EL (cell line): ENCODE measurements at places on chromosomes 5 and 9.

DNA sequence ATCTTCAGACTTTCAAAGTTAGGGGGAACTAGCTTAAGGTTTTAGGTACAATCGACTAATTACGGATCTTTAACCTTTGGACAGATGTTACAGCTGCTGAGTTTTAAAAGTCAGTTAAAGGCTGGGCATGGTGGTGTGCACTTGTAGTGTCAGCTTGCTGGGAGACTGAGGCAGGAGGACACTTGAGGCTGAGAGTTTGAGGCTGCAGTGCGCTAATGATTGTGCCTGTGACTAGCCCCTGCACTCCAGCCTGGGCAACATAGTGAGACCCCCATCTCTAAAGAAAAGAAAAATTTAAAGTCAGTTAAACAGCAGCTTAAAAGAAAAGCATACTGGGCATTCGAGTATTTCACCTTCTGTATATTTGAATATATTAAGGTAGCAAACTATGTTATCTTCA is 51.4 kb downstream of the JMY start:
- no peak for DNase-seq

DNA sequence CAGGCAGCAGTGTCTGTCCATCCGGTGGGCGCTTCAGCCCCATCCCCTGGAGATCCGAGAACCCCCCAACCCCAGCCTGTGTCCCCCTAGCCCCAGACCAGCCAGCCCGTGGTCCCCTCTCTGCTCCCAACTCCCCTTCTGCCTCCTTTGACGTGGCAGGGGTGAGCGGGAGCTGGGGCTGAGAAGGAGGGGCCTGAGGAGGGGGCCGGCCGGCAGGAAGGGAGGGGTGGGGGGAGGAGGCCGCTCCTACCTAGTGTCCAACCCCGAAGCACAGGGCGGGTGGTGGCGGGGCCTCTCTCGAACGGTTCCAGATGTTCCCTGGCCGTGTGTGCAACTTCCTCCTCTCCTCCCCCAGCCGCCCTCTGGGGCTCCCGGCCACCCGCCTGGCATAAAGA is 31.0 kb downstream of the GOLGA2 start:
- peak; percentile 86 for DNase-seq

- peak; percentile 73 for DNase-seq
Observed at GRCh38 chr9:1009101-1009707, 32.7 kb downstream of the DMRT3 start.

DNA sequence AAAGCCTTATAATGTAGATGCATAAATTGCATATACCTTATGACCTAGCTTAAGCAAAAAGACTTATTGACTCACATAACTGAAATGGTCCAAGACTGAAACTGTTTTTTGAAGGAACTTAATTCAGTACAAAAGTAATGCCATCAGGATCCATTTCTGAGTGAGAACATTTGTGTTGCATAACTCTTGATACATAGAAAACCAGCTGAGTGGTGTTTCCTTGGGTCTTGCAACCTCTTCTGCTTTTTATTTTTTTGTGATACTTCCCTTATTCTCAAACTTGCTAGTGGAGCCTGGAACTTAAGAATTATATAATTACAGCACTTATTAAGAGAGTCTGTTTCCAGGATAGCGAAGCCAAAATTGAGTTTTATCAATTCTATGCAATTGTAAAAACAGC is 272.0 kb downstream of the MAN2A1 start:
- no peak for DNase-seq

DNA sequence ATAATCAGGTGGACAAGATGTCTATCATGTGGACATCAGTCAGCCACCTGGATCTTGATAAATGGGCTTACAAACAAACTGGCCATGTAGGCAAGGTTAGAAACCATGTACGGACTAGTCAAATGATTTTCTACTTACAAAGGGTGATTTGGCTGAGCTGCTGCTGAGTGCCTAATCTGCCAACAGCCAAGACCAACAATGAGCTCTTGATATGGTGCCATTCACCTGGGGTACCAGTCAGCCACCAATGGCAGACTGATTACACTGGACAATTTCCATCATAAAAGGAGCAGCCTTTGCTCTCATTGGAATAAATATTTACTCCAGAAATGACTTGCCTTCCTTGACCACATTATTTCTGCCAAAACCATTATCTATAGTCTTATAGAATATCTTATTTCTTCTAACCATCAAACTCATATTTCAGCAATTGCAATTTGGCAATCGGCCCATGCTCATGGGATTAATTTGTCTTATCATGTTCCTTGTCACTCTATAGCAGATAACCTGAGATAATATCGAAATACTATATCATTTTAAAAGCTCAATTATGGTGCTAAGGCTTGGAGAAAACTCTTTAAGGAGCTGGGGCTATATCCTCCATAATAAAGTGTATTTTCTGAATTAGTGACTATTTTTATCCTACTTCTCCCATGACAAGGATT is 135.1 kb downstream of the SLC25A46 start:
- DNase-seq = no peak

- no peak for DNase-seq
Observed at GRCh38 chr5:53092242-53092641, 17.3 kb downstream of the MOCS2 start.

GRCh38 chr5:143398451-143399237 is 4.8 kb downstream of the NR3C1 start:
- no peak for DNase-seq

DNA sequence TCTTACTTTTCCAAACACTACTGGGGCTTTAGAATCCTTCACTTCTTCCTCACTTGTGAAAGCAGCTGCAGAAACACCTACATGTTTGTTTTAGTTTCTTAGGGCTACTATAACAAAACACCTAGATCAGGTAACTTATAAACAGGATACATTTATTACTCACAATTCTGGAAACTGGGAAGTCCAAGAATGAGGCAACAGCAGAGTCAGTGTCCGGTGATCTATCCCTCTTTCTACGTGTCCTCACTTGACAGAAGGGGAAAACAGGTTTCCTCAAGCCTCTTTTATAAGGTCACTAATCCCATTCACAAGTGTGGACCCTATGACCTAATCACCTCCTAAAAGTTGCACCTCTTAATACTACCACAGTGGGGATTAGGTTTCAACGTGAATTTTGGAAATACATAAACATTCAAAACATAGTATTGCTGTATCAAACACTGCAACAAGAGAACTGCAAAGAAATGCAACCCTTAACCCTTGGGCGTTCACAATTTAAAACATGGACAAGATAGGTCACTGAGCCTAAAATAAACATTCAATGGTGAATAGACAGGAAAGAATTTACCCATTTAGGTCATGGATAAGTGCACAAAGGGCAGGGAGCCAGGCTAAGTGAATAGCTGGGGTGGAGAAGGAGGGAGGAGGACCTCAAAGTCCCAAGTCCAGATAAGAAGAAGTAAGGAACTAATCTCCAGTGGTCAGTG is 104.3 kb downstream of the PIK3R1 start:
- DNase-seq = peak; percentile 42

- DNase-seq = peak; percentile 32
Observed at GRCh38 chr9:137339045-137339907, 37.2 kb upstream of the NRARP start.

GRCh38 chr5:173232499-173233346 is 2.3 kb downstream of the NKX2-5 start:
- DNase-seq = no peak

GRCh38 chr9:124265551-124265950 is 7.8 kb downstream of the NEK6 start:
- DNase-seq = no peak

- DNase-seq = no peak
Observed at GRCh38 chr9:96505316-96505991, 55.5 kb downstream of the HABP4 start.

GRCh38 chr5:144315026-144315425 is 144.4 kb downstream of the KCTD16 start:
- no peak for DNase-seq

- DNase-seq = no peak
Observed at GRCh38 chr9:18350036-18350435, 123.9 kb upstream of the ADAMTSL1 start.

GRCh38 chr9:93258818-93259489 is 75.0 kb downstream of the WNK2 start:
- no peak for DNase-seq

GRCh38 chr5:118146824-118147223 is 841.5 kb downstream of the DTWD2 start:
- DNase-seq = no peak

- peak; percentile 59 for DNase-seq
Observed at GRCh38 chr5:157558681-157559080, 16.9 kb downstream of the ADAM19 start.

- peak; percentile 31 for DNase-seq
Observed at GRCh38 chr5:61274511-61274911, 57.5 kb upstream of the ZSWIM6 start.

DNA sequence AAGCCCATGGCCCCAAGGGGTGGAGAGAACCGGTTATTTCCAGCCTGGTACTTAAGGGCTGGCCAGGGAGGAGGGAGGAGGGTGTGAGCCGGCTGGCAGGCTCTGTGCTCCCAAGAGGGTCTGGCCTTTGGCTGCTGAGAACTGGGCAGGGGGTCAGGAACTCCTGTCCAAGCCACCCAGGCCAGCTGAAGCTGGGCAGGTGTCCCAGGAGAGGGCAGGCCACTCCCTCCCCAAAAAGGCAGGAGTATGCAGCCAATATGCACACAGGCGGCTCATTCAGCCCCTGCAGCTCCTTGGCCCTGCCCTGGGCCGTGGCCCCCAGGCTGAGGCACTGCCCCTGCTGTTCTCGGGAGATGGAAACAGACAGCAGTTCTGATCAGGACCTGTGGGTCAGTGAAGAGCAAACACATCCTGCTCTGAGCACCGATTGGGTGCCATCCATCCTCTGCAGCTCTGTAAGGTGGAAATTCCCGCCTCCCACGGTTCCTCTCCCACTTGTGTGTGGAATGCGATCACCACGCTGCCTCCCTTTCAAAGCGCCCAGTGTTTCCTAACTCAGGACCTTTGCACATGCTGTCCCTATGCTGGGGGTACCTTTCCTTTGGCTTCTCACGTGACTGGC is 17.1 kb upstream of the KIF12 start:
- DNase-seq = no peak

- no peak for DNase-seq
Observed at GRCh38 chr9:120528829-120529228, 51.1 kb downstream of the CDK5RAP2 start.

DNA sequence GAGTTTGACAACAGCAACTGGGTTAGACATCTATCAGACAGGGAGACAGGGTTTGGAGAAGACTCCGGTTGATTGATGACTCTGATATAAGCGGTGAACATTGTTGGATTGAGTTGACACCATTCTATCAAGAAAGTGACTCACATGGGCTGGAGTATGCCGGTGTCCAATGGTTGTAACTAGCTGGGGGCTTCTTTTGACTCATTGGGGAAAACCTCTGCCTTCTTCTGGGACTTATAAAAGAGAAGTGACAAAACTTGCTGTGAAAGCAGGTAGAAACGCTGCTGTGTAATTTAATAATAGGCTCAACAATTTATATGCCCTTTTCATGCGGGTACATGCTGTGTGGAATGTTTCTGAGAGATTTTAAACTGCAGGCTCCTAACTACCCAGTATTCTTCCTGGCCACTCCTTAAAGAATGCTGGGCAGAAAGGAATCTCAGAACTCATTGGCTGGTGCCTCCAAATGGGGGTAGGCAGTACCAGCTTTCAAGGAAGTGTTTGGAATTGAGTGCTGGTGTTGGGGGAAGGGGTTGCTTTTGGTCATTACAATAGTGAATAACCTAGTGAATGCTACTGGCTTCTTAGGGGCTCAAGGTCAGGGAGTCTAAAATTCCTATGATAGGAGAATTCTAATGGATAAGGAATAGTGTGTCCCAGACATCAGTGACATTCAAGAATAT is 43.9 kb downstream of the FYB1 start:
- DNase-seq = no peak

DNA sequence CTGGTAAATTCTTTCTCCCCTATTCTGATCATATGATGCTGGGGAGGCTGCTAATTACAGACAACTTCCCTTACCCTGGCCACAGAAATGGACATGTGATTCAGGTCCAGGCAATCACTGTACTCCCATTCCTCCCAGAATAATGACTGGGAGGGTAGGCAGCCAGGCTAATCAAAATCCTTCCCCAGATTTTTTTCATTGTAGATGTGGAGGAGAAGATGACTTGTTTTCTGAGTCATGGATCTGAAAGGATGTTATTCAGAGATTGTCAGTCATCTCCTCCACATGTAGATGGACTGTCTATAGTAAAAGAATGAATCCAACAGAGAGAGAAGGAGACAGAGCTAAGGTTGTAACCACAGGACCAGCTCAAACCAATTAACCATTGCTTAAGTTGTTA is 123.9 kb upstream of the PUM3 start:
- DNase-seq = peak; percentile 47
